K562 (cell line): ENCODE measurements at places on chromosomes 7 and 10. TPM values are rescaled to one million over a fixed set of nuclear protein-coding genes. Genes with fewer than 3 reads are reported as not detected.
A peak's percentile ranks its signal among the peaks of the same experiment; 100 is the strongest.

GRCh38 chr10:103742824-103743223, 112.6 kb downstream of the SH3PXD2A start:
- DNase-seq, result no peak
- peaks cover 80% of the 10 kb centered on the region for H3K27me3 ChIP-seq
- H3K4me1 ChIP-seq, result no peaks in the 10 kb centered on the region
- H3K27ac ChIP-seq, result no peak overlapping the region
- no peak overlapping the region for H3K4me3 ChIP-seq

DNA sequence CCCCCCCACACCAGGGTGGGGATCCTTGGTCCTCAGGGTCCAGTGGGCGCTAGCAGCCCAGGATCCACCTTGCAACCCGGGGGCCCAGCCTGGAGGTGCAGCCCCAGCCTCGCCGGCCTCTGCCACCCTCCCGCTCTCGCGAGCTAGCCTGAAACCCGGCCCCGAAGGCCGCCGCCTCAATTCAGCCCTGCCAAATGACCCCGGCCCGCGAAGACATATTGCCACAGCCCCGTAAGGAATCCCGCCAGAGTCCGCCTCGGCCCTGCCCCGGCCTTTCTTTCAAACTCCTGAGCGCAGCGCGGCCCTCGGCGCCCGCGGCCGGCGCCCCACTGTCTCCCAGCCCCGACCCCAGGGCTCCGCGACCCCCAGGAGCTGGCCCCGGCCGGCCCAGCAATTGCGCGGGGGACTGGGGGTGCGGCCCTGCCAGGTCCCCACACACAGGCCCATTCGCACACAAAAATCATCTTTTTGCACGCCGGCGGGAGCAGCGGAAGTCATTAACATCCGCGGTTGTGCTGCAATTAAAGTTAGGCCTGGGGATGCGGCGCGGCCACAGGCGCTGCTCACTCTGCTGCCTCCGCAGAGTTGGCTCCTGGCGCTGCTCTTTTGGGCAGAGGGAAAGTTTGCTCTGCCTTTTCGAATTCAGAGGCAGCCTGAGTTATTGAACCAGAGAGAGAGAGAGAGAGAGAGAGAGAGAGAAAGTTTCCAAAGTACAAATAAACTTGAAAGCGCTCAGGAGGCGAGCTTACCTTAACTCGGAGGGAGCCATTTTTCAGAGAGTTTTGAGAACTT, 4.0 kb downstream of the HOXA5 start:
- H3K4me3 ChIP-seq, result no peak overlapping the region
- peaks cover 7% of the 10 kb centered on the region; the same call in 1 of the 3 replicates for H3K4me1 ChIP-seq
- no peak overlapping the region for H3K27ac ChIP-seq
- H3K27me3 ChIP-seq, result peaks cover 64% of the 10 kb centered on the region

DNA sequence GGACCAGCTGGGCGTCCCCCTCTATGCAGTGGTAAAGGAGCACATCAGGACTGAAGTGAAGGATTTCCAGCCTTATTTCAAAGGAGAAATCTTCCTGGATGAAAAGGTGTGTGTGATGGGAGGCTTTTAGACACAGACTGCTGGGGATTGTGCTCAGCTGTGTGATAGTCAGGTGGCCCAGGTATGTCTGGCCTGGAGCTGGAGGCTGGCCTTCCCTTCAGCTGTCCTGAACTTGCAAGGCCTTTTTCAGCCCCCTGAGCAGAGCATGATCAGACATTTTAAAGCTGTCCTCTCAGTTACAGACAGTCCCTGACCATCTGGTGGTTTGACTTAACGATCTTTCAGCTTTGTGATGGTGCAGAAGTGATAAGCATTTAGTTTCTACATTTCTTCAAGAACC, 17.6 kb downstream of the PRXL2A start:
- H3K4me3 ChIP-seq, result no peak overlapping the region
- H3K36me3 ChIP-seq, result no peaks in the 10 kb centered on the region
- H3K27ac ChIP-seq, result no peak overlapping the region
- no peaks in the 10 kb centered on the region for H3K4me1 ChIP-seq
- DNase-seq, result no peak

DNA sequence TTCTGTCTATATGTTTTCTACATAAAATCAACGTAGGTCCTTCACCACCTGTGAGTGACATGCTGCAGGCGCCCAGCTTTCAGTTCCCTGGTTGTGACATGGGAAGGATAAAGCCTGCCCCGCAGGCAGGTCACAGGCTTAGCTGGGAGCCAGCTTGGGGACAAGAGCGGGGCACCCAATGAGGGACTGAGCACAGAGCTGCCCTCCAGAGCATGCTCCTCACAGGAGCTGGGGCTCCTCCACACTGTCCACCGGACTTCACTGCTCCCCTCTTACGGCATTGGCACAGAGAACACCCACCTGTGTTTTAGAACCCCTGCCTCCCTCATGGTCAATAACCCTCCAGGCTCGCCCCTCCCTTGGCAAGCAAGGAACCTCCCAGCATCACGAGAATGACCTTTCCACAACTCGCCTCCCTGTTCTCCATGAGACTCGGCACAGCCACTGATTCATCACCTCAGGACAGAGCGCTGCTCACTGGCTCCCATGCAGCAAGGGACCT, 187.1 kb downstream of the TNS3 start:
- no peaks in the 10 kb centered on the region for H3K36me3 ChIP-seq
- no peak overlapping the region for H3K27ac ChIP-seq
- H3K27me3 ChIP-seq, result peaks cover 24% of the 10 kb centered on the region; the same call in 2 of the 3 replicates
- no peak overlapping the region for H3K4me3 ChIP-seq
- no peak for DNase-seq

DNA sequence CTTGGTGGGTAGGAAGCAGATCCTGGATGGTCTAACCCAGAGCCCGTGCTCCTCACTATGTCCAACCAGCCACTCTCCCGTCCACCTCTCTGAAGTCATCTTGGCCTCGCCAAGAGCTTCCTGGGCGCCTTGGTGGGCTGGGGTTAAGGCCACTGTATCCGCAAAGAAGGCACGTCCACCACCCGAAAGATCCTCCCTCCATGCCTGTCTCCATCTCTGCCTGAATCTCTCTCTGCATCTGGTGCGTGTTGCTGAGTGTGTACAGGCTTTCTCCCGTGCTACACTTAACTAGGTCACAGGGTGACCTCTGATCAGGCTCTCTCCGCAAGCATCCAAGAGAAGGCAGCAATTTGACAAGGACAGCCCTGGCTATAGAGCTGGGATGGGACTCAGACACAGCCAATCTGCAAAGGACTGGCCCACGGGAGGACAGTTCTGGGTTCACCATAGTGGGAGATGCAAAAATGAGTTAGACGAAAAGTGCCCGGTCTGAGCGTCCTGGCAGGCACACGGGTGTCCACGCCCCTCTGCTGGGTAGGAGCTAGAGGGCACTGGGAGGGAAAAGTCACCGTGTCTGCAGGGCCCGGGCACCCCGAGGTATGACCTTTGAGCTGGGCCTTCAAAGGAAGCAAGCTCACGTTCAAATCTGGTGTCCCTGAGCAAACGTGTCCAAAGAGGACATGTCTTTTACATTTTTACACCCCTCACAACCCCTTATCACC, 9.4 kb upstream of the RFC2 start:
- no peaks in the 10 kb centered on the region for H3K36me3 ChIP-seq
- H3K27ac ChIP-seq, result no peak overlapping the region
- H3K4me1 ChIP-seq, result peaks cover 3% of the 10 kb centered on the region; the same call in 1 of the 2 replicates
- H3K27me3 ChIP-seq, result no peaks in the 10 kb centered on the region; the same call in 2 of the 3 replicates
- no peak overlapping the region for H3K4me3 ChIP-seq

GRCh38 chr10:79562135-79562756, 2.0 kb upstream of the SFTPA2 start:
- DNase-seq, result peak; percentile 65
- H3K27ac ChIP-seq, result no peak overlapping the region
- no peak overlapping the region; the same call in 1 of the 2 replicates for H3K4me3 ChIP-seq
- H3K27me3 ChIP-seq, result no peaks in the 10 kb centered on the region; the same call in 2 of the 3 replicates

- H3K4me1 ChIP-seq, result no peaks in the 10 kb centered on the region
- no peaks in the 10 kb centered on the region for H3K27me3 ChIP-seq
- H3K36me3 ChIP-seq, result no peaks in the 10 kb centered on the region
- H3K4me3 ChIP-seq, result no peak overlapping the region
- no peak overlapping the region for H3K27ac ChIP-seq
Measured at GRCh38 chr7:11636274-11636673, 195.7 kb downstream of the THSD7A start.

DNA sequence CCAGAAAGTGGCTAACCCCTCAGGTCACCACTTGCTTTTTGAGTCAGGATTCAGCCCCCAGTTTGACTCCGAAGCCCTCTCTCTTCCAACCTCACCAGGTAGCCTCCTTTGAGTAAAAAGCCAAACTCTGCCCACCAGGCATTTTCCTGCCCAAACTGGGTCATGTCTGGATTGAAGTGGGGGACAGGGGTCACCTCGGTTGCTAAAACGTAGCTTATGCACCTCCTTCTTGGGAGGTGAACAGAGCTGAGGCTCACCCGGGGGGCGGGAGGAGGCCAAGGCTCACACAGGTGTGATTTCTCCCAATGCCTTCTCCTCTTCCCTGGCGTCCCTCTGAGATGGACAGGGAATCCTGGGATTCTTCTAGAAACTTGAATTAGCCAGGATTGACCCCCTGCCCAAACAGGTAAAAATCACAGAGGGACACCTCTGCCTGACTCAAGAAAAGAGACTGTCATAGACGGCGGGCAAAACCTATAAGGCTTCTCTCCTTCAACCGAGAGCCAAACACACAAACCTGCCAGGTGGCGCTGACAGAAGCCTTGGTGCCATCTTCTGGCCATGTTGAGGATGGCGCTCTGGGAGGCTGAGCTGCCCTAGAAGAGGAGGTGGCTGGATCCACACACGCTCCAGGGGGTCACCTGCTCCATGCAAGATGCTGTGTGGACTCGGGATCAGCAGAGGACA, 51.6 kb downstream of the PRLHR start:
- H3K36me3 ChIP-seq, result no peaks in the 10 kb centered on the region
- H3K27me3 ChIP-seq, result peaks cover 5% of the 10 kb centered on the region; the same call in 1 of the 2 replicates
- H3K27ac ChIP-seq, result no peak overlapping the region
- H3K4me3 ChIP-seq, result no peak overlapping the region
- no peaks in the 10 kb centered on the region for H3K4me1 ChIP-seq
- DNase-seq, result peak; percentile 19

DNA sequence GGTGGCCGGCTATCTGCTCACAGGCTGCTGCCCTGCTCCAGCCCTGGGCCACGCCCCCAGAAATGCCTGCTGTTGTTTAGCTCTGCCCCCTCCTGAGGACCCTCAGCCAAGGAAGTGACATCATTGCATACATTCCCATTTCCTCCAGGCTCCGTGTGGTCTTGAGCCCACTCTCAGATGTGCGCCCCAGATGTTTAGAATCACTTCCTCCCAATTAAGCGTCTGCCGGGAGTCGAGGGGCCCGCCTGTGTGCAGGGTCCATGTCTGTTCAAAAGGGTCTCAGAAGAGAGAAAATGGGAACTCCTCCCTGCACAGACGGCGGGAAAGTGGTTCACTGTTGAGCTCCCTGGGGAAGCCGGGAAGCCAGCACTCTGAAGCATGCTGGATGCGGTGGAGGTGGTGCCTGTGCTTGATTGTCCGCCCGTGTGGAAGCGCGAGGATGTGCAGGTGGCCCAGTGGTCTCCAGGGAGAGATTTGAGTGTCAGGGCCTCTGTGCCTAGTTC, 116.9 kb upstream of the PPIF start:
- no peak for DNase-seq
- no peaks in the 10 kb centered on the region for H3K4me1 ChIP-seq
- no peak overlapping the region for H3K4me3 ChIP-seq
- no peaks in the 10 kb centered on the region for H3K27me3 ChIP-seq
- H3K36me3 ChIP-seq, result peaks cover 23% of the 10 kb centered on the region; the same call in 2 of the 3 replicates

DNA sequence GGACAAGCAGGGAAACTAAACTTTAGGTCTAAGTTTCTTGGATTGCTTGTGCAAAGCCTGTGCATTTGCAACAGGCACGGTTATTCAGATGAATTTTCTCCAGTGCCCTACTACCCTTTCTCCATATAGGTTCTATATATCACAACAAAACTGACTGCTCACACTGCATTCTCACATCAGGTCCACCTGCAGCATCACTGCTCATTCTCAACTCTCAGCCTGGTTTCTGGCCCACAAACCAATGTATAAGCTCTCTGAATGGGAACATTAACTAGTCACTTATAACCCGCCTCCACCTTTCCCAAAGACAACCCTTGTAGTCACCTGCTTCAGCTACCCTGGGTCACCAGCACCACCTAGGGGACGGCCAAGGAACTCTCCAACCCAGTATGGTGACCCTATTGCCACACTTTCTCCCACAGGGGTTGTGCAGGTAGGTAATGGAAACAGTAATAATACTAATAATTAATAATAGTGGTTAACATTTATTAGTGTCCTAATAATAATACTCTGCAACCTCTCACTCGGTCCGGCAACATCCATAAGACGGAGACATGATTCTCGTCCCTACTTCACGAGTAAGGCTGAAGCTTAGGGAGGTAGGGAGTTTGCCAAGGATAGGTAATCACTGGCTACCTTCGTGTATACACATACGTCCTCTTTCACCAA, 97.3 kb downstream of the CLEC2L start:
- H3K4me1 ChIP-seq, result no peaks in the 10 kb centered on the region
- peak; percentile 77 for DNase-seq
- no peaks in the 10 kb centered on the region for H3K27me3 ChIP-seq
- peaks cover 7% of the 10 kb centered on the region; the same call in 2 of the 3 replicates for H3K36me3 ChIP-seq

- H3K36me3 ChIP-seq, result no peaks in the 10 kb centered on the region
Measured at GRCh38 chr10:106555599-106555998, 608.9 kb downstream of the SORCS1 start.

- no peak overlapping the region for H3K27ac ChIP-seq
- H3K27me3 ChIP-seq, result peaks cover 24% of the 10 kb centered on the region
- DNase-seq, result no peak
- peaks cover 6% of the 10 kb centered on the region; the same call in 1 of the 3 replicates for H3K4me1 ChIP-seq
Measured at GRCh38 chr7:100723732-100724275, 3.5 kb downstream of the EPO start.

- no peak overlapping the region for H3K4me3 ChIP-seq
- no peak overlapping the region for H3K27ac ChIP-seq
- H3K27me3 ChIP-seq, result no peaks in the 10 kb centered on the region
- DNase-seq, result no peak
- peaks cover 11% of the 10 kb centered on the region; the same call in 2 of the 3 replicates for H3K4me1 ChIP-seq
Measured at GRCh38 chr10:118763202-118763988, 8.6 kb upstream of the CACUL1 start.

GRCh38 chr7:159127691-159128642, 16.7 kb downstream of the VIPR2 start:
- H3K4me3 ChIP-seq, result no peak overlapping the region
- no peaks in the 10 kb centered on the region for H3K36me3 ChIP-seq
- no peak for DNase-seq
- H3K4me1 ChIP-seq, result no peaks in the 10 kb centered on the region

DNA sequence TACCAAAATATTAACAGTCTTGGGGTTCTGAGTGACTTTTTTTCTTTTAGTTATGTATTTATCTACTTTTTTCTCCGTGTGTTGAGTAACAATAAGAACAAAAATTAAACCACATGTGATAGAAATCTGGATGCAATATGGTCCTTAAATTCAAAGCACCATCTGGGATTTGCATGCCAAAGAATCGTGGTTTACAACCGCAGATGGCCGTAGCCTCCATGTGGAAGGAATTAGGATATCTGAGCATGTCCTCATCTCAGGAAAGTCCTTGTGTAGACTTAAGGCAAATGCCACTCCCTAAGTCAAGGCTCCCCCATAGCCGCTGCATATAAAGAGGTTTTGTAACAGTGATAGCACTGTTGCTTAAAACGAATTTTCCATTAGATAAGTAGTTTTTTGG, 304.0 kb downstream of the ZEB1 start:
- no peak for DNase-seq
- H3K27me3 ChIP-seq, result no peaks in the 10 kb centered on the region
- no peaks in the 10 kb centered on the region for H3K36me3 ChIP-seq
- H3K4me1 ChIP-seq, result no peaks in the 10 kb centered on the region

- no peak for DNase-seq
- H3K4me3 ChIP-seq, result no peak overlapping the region
- no peaks in the 10 kb centered on the region; the same call in 2 of the 3 replicates for H3K27me3 ChIP-seq
- no peaks in the 10 kb centered on the region for H3K36me3 ChIP-seq
Measured at GRCh38 chr10:122733931-122734665, 34.5 kb upstream of the C10orf120 start.

Gene TMEM229A
- not detected in 2 replicates for total RNA-seq

Gene HOXA6
- total RNA-seq, result not detected in 2 replicates

Gene CACNB2
- 0.09 TPM in 1 of 2 replicates, not detected in the other for total RNA-seq

Gene ARMC3
- total RNA-seq, result 0.35 and 0.58 TPM in 2 replicates

Gene UPK3B
- total RNA-seq, result 0.38 TPM in 1 of 2 replicates, not detected in the other

Gene GBX1
- total RNA-seq, result not detected in 2 replicates

Gene ADARB2
- not detected in 2 replicates for total RNA-seq

Gene TWIST1
- 0.18 and 0.33 TPM in 2 replicates for total RNA-seq
